ENCODE measurements at places on chromosomes 3 and 15.

- DNase-seq, result no peak
Observed at GRCh38 chr15:71812966-71813722, 2.8 kb downstream of the NR2E3 start.

DNA sequence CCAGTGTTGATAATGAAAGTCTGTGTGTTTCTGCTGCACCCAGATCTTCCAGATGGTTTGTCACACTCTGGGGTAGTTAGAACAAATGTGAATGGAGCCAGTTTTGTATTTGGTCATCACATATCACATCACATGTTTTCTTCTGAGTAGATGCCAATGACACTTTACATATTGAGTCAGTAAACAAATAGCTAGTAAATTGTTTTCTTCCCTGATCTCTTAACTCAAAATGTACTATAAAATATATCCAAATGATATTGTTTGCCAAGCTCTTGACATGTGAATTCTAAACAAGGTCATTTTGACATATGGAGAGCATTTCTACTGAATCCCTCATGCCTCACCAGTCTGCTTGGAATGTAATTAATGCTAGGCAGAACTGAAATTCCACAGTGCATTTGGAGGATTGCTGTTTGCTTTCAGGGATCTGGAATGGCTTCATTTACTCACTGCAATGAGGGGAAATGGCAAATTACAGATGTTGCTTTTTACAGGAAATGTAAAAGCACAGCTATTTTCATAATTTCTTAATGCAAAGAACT lies 45.0 kb downstream of the PDHB start:
- no peak for DNase-seq

- no peak for DNase-seq
Observed at GRCh38 chr15:74529921-74530320, 11.1 kb upstream of the ARID3B start.

- DNase-seq, result no peak
Observed at GRCh38 chr3:65687741-65688140, 351.0 kb downstream of the MAGI1 start.

DNA sequence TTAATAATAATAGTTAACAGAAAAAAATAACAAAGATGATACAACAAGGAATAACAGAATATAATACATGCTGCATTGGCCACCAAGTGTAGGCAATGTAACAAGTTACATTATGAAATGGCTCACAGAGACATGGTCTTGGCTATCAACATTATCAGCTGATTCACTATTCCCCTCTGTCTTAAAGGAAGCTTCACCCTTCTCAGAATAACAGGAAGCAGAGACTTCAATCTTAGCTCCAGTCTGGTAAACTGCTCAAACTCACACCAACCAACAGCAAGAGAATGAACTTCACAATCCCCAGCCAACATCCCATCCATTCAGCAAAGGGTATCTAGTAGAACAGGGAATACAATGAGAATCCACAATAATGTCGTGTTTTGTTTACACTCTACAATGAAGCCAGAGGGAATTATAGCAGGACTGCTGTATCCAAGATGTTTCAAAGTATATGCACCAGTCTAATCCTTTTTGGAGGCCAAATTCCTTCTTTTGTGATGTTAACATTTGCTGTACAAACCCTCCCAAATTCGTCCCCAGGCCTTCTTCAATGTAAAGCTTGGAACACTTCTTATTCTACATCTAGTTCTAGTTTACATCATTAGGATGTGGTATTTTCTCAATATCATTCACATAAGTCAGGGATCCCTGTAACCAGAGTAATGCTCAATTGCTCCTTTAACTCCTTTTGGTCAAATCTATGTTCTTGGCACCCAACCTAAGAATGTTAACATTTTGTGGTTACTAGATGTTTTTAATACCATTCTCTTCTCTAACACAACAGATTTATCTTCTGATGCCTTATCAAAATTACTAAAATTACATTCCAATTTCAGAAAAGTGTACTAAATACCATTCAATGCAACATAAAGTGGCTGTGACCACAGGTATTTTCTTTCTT lies 52.4 kb upstream of the CMSS1 start:
- no peak for DNase-seq

GRCh38 chr3:11195721-11196332 lies 41.5 kb downstream of the HRH1 start:
- no peak for DNase-seq

DNA sequence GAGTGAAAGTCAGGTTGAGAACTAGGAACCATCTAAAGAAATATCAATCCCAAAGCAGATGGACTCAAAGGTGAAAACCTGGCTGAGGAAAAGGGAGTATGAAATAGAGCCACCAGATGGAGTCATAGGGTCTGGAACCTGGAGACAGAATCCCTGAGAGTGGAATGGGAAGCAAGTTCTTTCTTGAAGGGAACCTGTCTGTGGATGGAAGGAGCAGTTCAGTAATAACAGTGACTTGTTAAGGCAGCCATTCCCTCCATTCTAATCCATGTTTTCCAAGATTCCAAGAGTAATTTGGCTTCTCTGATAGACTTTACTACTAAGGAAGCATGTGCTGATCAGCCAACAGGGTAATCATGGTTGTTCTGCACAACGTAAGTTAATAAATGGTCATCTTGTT lies 22.5 kb upstream of the AQP9 start:
- no peak for DNase-seq

GRCh38 chr3:197820550-197821335 lies 29.7 kb downstream of the LRCH3 start:
- no peak for DNase-seq

GRCh38 chr3:74410276-74410941 lies 204.1 kb downstream of the CNTN3 start:
- DNase-seq, result no peak

- no peak for DNase-seq
Observed at GRCh38 chr15:47461652-47462141, 255.6 kb upstream of the SEMA6D start.

GRCh38 chr15:72859017-72859756 lies 75.6 kb upstream of the ADPGK start:
- no peak for DNase-seq

- DNase-seq, result no peak
Observed at GRCh38 chr3:137761099-137761562, 3.0 kb upstream of the SOX14 start.

- no peak for DNase-seq
Observed at GRCh38 chr3:185423178-185423577, 60.2 kb downstream of the MAP3K13 start.

DNA sequence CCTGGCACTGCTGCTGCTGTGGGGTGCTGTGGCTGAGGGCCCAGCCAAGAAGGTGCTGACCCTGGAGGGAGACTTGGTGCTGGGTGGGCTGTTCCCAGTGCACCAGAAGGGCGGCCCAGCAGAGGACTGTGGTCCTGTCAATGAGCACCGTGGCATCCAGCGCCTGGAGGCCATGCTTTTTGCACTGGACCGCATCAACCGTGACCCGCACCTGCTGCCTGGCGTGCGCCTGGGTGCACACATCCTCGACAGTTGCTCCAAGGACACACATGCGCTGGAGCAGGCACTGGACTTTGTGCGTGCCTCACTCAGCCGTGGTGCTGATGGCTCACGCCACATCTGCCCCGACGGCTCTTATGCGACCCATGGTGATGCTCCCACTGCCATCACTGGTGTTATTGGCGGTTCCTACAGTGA lies 2.1 kb downstream of the GRM2 start:
- no peak for DNase-seq

DNA sequence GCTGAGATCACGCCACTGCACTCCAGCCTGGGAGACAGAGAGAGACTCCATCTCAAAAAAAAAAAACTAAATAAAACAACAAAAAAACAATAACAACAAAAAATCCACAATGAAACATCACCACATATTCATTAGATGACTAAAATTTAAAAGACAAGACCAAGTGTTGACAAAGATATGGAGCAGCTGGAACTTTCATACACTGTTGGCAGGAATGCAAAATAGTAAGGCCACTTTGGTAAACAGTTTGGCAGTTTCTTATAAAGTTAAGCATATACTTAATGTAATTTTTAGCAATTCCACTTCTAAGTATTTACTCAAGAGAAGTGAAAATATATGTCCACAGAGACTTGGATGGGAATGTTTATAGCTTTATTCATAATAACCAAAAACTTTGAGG lies 43.2 kb downstream of the RBP2 start:
- no peak for DNase-seq

GRCh38 chr3:73592154-73593144 lies 32.3 kb downstream of the PDZRN3 start:
- no peak for DNase-seq

- DNase-seq, result no peak
Observed at GRCh38 chr3:53812434-53812833, 33.8 kb downstream of the CHDH start.

DNA sequence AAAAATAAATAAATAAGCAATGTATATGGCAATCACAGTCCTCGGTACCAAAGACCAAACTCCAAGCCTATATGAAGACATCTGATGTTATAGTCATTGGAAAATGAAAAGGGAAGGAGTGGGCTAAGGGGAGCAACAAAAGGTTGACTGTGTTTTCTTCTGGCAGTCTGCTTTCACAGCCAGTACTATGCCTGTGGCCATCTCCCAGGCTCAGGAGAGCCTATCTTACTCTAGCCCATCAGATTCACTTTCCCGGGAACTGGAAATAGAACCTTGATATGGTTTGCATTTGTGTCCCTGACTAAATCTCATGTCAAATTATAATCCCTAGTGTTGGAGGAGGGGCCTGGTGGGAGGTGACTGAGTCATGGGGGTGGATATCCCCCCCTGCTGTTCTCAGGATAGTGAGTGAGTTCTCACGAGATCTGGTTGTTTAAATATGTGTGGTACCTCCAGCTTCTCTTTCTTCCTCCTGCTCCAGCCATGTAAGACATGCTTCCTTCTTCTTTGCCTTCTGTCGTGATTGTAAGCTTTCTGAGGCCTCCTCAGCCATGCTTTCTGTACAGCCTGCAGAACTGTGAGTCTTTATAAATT lies 105.3 kb downstream of the PLCH1 start:
- no peak for DNase-seq

DNA sequence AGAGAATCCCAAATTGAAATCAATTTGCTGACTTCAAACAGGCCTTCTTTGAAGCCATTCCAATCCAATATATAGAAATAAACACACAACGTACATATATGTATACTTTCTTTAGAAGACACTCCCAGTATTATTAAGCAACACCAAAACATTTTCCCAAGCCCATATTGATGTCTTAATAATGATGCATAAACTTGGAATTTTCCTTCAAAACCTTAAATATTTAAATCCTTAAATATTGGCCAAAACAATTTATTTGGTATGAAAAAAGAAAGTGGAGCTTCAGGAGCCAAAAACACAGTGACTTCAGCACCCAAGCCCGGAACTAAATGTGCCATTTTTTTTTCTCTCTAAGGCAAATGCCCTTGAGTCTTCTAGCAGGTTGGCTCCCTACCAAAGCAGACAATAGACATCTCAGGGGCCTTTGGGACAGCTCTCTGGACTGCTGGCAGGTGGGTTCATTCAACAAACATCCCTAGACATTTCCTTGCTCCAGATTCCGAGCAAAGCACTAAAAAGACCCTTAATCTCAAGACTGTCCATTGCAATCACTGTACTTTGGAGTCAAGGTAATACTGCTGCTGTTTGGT lies 384.7 kb downstream of the NTRK3 start:
- no peak for DNase-seq

DNA sequence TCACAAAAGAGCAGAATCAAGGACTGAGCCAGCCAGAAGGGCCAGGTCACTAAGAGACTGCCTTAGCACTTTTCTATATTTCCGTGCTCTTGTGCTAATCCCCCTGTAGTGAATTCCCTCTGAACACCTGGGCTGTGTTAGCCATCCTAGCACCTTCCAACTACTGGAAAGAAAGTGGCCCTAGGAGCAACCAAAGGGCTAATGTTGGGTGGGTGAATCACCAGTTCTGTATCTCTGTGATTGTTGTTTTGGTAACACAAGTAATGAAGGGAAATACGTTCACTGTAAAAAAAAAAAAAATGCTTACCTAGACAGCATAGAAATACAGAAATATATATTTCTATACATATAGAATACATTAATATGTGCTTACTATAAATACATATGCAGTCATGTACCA lies 43.9 kb downstream of the PXYLP1 start:
- no peak for DNase-seq

DNA sequence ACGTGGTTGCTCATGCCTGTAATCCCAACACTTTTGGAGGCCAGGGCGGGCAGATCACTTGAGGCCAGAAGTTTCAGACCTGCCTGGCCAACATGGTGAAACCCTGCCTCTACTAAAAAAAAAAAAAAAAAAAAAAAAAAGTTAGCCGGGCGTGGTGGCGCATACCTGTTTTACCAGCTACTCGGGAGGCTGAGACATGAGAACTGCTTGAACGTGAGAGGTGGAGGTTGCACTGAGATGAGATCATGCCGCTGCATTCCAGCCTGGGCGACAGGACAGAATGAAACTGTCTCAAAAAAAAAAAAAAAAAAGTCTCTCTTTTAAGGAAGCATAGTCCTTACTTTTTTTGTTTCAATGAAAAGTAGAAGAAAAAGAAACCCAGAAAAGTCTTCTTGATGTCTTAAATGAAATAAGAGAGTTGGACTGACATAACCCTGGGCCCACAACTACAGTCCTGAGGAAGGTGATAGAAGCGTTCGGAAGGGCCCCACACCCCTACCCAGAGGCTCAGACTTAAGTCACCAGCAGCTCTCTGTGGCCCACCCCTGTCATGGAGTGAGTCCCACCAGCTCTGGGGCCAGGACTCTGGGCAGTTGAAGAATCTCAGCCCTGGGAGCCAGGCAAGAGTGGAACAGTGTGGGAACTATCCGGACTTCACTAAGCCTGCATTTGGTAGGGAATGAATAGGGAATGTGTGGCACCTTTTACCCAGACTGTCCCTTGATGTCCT lies 2.6 kb downstream of the NME9 start:
- DNase-seq, result no peak

GRCh38 chr3:176521531-176522175 lies 675.6 kb downstream of the TBL1XR1 start:
- no peak for DNase-seq

Measured in right atrium auricular region (tissue), 2 donors.